ENCODE measurements at places on chromosomes 13 and 19.

DNA sequence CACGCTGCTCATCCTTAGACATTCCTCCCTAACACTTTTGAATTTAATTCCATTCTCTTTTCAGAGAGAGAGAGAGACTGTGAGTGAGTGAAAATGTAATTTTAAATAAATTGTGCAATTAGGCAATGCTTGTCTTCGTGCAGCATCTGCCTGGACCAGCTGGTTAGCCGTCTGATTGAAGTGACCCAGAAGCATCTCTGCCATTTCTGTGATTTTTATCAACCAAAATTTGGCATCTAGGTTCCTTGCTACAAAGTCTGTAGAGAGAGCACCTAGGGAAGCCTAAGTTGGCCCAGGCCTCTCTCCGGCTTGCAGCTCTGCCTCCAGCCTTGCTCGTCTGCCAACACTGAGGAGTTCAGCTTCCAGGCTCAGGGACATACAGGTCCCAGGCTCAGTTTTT lies 138.6 kb upstream of the GPR12 start:
- DNase-seq = no peak

DNA sequence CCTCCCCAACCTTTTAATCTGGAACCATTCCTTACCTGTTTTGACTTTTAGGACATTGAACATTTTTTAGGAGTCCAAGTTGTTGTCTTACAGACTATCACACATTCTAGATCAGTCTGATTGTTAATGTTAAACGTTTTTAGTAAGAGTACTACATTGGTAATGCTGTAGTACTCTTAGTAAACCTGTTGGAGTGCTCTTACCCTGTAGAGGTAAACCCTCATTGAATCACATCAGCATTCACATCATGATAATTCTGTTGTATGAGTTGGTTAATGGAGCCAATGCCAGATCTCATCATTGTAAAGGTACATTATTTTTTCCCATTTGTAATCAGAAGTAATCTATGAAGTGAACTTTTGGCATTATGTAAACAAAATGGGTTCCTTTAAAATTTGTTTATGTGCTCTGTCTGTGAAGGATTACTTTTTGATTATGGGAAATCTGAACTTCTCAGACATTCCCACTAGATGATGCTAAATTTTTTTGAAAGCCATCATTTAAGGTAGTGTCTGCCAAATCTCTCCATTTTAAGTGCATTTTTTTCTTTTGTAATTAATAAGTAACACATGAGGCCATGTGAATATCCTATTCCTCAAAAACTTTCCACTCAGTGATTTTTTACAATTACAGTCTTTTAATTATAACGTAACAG lies 55.2 kb downstream of the VWA8 start:
- peak; percentile 5 for DNase-seq

- DNase-seq = no peak
These were observed 11.7 kb downstream of the RAP2A start for GRCh38 chr13:97445522-97446187.

DNA sequence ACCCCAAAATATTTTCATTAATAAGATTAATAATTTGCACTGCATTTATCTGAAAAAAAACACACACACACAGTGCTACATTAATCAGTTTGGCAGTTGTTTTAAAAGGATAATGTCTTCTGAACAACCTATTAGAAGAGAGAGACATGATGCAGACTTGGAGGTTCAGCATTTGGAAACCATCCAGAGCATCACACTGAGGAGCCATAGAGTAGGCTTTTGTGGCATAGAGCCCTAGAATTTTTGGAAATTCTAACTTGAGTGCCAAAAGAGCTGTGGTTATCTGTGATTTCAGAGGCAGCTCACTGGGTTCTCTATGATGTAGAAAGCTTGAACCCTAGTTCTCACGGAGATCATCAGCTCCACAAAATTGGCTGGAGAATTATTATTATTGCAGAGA lies 90.2 kb downstream of the RFC3 start:
- DNase-seq = no peak
